ENCODE measurements at places on chromosomes 4 and X.
A peak's percentile ranks its signal among the peaks of the same experiment; 100 is the strongest.

- no peak for DNase-seq
These were observed 27.7 kb upstream of the FREM3 start for GRCh38 chr4:143728166-143728565.

GRCh38 chrX:70331161-70331560 is 41.3 kb downstream of the KIF4A start:
- no peak for DNase-seq

DNA sequence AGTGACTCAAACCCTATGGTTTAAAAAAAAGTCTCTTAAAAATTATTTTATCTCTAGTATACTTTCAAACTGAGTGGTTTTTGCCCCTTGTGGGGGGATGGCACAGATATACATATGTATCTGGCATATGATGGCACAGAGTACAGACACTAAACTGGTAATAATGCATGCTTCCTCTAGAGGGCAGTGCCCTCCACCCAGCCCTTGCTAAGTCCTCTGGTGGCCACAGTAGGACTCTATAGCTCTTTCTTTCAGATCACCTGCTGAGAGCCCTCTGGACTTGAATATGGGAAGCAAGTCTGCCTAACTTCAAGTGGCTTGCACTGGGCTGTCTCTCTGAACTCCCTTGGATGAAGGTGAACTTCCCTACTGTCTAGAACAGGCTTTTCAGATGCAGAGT is 66.3 kb downstream of the TSPAN7 start:
- DNase-seq = peak; percentile 22

GRCh38 chr4:26330186-26330787 is 9.5 kb downstream of the RBPJ start:
- DNase-seq = peak; percentile 31

DNA sequence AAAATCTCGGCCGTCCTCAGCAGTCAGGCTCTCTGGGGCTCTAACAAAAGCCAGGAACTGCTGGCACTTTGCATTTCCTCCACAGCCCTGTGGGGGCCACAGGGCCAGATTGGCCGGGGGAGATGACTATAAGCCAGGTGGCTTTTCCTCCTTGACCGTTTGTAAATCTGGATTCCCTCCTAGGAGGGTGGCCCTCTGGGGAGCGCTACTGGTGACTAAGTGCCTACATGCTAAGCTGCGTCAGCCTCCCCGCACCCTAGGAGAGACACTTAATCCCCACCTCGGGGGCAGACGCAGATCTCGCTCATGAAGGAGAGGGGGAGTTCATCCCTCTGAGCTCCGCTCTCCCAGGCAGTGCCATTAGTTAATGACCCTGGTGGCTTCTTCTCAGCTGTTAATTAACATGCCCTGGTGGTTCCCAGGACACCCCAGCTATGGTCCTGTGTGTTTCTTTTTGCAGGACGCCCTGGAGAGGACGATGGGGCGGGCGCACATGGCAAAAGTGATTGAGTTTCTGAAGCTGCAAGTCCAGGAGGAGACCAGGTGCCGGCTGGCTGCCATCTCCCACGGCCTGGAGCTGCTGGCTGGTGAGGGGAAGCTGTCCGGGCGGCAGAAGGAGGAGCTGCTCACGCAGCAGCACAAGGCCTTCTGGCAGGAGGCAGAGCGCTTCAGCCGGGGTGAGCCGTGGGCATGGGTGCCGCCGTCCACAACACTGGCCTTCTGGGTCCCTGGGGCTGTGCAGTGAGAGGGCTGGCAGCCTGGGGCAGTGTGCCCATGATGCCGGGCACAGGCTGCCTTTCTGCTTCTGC is 41.6 kb downstream of the EVC start:
- DNase-seq = no peak

DNA sequence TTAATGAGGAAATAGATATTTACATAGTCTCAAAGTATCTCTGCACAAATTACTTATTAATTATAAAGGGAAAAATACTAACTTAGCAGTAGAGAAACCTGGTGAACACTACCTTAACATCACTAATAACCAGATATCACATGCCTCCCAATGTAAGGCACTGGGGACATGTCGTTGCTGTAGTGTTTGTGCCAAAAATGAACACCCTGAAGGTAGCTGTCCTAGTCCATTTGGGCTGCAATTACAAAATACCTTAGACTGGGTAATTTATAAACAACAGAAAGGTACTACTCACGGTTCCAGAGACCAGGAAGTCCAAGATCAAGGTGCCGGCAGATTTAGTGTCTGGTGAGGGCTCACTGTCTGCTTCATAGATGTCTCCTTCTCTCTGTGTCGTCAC is 10.7 kb upstream of the MPC1L start:
- no peak for DNase-seq

DNA sequence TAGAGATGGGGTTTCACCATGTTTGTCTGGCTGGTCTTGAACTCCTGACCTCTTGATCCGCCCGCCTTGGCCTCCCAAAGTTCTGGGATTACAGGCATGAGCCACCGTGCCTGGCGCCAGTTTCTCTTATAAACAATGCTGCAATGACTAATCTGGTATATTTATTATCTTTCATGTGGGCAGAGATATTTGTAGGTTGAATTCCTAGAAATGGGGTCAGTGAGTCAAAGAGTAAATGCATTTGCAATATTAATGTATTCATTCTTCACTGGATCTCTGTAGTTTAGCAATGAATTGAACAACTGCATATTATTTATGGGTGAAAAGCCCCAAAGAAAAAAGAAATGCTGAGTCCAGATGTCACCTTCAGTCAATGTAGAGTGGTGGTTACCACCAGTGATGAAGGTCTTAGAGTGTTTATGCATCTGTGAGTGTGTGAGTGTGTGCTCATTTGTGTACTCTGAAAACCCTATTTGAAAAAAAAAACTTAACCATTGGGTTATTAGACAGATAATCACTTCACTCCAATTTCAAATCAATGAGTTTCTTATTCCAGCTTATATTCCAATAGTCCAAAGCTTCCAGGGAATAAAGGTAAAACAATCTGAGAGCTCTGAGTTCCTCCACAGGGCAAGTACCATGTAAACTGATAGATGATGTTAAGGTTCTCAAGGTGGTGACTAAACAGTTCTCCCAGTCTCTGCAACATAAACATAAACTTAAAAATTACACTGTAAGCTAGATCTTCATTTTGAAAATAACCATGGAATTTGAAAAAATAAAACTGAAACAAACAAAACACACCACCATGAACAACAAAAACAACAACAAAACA is 22.6 kb upstream of the CD38 start:
- DNase-seq = no peak

- DNase-seq = no peak
These were observed 3.3 kb downstream of the TMEM185A start for GRCh38 chrX:149628280-149628679.

GRCh38 chrX:103396186-103396585 is 19.8 kb downstream of the BEX3 start:
- DNase-seq = no peak

DNA sequence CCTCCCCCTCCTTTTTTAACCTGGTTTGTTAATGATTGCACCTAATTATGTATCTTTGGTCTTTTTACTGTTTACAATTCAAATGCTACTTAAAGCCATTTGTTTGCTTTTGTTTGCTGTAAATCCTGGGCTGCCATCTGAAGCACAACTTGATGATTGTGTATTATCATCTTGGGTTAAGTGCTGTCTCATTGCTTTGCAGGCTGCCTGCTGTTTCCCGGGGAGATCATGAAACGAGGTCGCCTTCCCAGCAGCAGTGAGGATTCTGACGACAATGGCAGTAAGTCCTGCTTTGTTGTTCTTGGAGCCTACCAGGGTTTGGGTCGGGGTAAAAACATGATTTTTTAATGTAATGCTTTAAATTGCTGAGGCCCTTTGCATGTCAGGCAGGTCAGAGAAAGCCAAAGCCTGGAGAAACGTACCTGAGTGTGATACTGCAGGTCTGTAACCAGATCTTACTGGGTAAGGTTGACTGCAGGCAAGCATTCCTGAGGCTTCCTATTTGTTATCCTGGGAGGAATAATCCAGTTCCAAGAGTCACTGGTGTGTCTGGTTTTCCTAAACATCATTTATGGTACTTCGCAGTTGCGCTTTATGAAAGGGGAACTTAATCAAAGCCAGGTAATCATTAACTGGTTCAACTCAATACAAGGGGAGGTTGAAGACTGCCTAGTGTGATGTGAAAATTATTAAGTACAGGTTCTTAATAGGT is 22.2 kb downstream of the JADE1 start:
- DNase-seq = no peak

GRCh38 chrX:38754102-38754790 is 47.0 kb upstream of the MID1IP1 start:
- peak; percentile 12 for DNase-seq

GRCh38 chrX:13699183-13699826 is 10.4 kb downstream of the RAB9A start:
- peak; percentile 60 for DNase-seq

DNA sequence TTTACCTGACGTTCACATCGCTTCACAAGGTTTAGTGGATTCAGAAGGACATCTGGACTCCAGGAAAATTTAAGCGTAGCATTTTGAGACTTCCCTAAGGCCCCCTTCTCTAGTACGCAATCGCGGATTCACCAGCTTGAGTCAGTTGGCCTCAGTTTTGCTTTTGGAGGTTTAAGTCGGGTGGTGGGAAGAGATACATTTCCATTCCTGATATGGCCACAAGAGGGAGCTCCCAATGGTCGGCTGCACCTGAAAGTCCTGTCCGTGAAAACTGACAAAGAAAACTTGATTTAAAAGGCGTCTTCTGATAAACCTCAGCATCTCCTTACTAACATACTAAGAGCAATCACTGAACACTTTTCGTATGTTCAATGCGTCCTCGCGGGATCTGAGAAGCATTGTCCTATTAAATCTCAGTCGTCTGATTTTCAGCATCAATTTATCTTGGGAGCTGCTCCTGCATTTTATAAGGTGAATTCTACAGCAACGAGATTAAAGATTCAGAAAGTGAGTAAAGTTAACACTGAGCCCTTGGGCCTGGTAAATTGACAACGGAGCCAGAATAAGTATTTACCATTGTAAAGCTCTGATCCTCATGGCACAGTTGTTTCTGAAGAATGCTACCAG is 50.6 kb downstream of the LGI2 start:
- peak; percentile 78 for DNase-seq

DNA sequence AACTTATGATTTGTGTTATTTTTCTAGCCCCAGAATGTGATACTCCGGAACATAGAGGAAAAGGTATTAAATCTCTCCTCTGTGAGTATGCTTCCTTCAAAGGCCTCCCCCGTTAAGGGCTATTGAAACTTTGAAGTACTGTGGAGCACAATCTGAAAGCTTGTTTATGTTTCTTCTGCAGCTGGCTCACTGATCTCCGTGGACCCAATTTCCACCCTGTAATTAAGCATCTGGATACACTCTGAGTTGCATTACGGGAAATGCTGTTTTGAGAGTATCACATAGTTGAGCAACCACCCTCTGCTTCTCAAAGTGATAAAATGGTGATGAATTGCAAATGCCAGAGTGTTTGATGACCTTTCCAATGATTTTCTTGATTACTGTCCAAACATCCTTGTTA is 296.8 kb upstream of the PABPC5 start:
- no peak for DNase-seq

- DNase-seq = no peak
These were observed 11.6 kb upstream of the MAD2L1 start for GRCh38 chr4:120078216-120078615.

GRCh38 chrX:45164995-45165394 is 35.7 kb downstream of the DIPK2B start:
- DNase-seq = no peak

DNA sequence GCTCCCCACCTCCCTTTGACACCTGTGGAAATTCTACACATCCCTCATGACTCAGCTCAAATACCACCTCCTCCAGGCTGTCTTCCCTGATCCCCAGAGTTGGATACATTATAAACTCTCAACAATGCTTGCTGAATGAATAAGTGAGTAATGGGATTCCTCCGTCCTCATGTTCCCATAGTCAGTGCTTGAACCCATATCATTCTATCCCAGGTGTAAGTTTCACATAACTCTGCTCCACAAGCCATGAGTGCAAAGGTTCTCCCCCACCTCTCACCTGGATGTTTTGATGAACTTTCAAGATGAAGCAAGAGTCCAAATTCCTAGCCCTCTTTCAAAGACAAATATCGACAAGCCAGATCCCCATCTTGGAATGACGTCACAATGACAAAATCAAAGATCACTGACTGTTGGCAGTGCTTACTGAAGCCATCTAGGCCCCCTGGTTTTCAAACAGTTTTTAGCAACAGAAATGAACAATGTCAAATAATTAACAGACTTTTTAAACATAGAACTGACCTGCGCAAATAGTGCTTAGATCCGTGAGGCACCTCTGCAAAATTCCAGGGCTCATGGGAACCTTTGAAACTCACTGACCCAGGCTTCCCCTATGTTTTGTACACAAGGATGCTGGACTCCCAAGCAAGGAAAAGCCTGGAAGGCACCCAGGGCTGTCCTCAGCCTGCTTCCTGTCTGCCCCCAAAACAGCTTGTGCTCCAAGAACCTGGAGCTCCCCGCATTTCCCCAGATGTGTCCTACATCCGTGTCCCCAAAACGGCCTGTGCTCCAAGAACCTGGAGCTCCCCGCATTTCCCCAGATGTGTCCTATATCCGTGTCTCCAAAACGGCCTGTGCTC is 4.0 kb downstream of the SLC2A9 start:
- no peak for DNase-seq

DNA sequence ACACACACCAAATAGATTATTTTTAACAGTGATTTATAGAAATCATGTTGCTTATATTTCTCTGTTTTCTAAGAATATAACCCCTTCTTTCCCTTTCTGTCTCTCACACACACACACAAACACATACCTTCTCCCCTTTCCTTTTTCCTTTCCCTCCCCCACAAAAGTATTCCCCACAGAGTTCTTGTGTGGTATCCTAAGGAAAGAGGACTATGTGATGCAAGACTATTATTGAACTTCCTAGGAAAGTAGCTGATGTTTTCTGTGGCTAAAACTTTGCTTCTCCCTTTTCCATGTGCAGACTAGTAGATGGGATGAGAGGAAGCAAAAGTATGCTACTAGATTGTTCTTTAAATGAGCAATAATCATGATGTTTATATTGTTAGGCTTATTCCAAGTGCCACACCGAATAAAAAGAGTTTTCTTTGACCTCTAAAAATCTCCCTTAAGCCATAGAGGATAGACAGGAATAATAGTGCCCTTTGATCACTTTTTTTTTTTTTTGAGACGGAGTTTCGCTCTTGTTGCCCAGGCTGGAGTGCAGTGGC is 38.7 kb downstream of the CPEB2 start:
- no peak for DNase-seq

Data from CD14-positive monocyte (primary cell).